ENCODE measurements at places on chromosomes 6 and 20. TPM values are rescaled to one million over a fixed set of nuclear protein-coding genes. Genes with fewer than 3 reads are reported as not detected.

DNA sequence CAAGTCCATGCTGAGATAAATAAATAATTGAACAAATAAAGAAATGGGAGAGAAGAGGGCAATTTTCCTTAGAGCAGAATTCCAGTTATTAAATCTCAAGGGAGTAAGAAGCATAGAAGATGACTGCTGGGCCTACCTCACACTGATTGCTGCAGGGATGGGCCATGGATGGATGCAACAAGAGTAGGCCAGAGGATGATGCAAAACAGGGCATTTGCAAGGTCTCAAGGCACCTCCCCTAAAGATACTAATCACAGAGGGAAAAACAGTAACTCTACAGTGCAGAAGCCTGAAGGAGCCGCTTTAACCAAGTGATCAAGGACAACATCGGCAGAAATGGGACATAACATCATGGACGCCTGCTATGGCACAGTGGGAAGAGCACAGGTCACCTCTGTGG, 1.7 kb upstream of the SCP2D1 start:
- no peak for DNase-seq

Gene NELFE
- total RNA-seq = 46.7 TPM

Gene SCGN
- not detected for total RNA-seq

GRCh38 chr6:74551896-74552295, 654.0 kb downstream of the COL12A1 start:
- DNase-seq = no peak

Gene ROS1
- 0.05 TPM for total RNA-seq

DNA sequence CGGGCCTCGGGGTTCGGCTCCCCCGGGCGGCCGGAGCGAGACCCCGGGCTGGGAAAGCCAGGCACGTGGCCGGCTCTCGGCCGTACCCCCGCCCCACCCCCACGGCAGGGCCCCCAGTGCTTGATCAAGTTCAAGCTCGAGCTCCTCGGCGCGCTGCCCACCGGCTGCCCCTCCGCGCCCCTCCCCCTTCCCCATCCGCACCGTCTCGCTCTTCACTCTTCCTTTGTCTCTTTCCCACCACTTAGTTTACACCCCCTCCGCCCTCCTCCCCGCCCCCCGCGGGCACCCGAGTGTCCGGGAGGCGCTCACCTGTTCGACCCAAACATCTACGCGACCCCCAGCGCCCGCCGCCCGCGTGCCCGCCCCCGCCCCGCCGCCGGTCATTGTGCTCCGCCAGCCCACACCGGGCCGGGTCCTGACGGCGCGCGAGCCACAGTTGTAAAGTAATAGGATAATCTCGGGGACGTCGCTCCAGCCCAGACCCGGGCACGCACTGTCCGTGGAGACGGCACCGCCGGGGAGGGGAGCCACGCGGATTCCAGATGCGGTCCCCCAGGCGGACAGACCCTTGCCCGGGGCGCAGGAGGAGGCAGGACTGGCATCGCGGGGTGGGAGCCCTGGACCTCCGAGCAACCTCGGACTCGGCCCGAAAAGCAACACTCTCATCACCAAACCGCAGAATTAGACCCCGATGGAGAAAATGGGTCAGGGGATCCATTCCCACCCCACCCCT, 100.7 kb downstream of the NOL4L start:
- DNase-seq = no peak

GRCh38 chr6:17418281-17419188, 25.1 kb downstream of the CAP2 start:
- no peak for DNase-seq

Gene MAS1
- total RNA-seq = 0.03 TPM

GRCh38 chr6:105771313-105771970, 314.7 kb upstream of the PRDM1 start:
- DNase-seq = no peak

DNA sequence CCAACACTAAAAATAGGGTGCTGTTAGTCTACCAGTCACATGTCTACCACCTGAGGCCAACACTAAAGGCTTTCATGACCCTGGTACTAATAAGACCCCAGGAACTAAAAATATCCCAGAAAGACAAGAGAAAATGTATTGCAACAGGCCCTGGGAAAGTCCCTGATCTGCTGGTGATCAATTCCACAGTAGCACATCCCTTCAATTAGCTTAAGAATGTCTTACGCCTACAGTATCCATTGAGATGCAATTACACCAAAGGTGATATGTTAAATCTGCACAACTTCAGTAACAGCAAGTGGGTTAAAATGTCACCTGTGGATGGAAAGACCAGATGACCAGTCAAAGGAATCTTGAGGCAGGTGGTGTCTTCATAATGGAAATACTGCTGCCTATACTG, 3.1 kb downstream of the SEMG1 start:
- DNase-seq = no peak

GRCh38 chr6:105493736-105494135, 90.9 kb upstream of the PREP start:
- no peak for DNase-seq

- DNase-seq = no peak
Measured at GRCh38 chr20:59825563-59825920, 107.9 kb downstream of the SYCP2 start.

- no peak for DNase-seq
Measured at GRCh38 chr6:155245831-155246230, 18.0 kb upstream of the CLDN20 start.

GRCh38 chr6:211871-212497, 80.3 kb upstream of the DUSP22 start:
- no peak for DNase-seq

DNA sequence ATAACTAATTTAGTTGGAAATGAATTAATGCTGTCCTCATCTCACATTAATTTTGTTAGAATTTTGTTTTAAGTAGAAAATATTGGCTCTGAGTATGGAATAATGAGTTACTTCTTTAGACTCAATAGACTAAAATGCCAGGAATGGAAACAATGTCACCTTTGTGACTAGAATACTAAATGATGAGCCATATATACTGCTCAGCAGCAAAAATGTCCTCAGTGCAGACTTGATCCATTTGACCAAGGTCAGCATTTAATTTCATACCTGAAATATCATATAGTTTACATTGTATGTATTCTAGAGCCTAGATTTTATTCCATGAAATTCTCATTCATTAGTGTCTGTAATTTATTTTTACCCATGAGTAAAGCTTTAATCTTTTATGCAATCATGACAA, 217.7 kb downstream of the ADGRB3 start:
- no peak for DNase-seq

- DNase-seq = no peak
Measured at GRCh38 chr6:101779051-101779844, 385.7 kb downstream of the GRIK2 start.

Gene ZC2HC1B
- not detected for total RNA-seq

Gene FLRT3
- 0.22 TPM for total RNA-seq

DNA sequence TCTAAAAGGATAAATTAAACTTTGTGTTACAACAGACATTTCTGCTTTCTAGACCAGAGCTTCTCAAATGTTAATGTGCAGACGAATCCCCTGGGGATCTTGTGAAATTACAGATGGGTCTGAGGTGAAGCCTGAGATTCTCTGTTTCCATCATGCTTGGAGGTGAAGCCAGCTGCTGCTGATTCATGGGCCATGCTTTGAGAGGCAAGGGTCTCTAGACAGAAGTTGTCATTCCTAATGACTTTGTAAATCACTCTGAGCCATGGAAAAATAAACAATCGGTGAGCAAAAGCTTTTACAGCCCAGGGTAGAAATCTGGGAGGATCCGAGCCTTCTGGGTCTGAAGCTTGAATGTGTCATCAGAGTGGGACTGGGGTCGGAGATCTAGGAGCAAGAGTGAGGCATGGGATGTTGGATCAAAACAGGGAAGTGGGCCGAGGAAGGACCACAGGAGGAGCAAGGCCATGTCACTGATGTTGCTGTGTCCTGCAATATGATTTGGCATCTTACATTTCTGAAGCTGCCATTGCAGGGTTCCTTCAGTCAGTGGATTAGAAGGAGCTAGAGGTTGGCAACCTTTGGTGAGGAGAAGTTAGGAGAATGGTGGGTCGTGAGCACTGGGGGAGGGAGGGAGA, 77.3 kb downstream of the TRMT11 start:
- DNase-seq = no peak

DNA sequence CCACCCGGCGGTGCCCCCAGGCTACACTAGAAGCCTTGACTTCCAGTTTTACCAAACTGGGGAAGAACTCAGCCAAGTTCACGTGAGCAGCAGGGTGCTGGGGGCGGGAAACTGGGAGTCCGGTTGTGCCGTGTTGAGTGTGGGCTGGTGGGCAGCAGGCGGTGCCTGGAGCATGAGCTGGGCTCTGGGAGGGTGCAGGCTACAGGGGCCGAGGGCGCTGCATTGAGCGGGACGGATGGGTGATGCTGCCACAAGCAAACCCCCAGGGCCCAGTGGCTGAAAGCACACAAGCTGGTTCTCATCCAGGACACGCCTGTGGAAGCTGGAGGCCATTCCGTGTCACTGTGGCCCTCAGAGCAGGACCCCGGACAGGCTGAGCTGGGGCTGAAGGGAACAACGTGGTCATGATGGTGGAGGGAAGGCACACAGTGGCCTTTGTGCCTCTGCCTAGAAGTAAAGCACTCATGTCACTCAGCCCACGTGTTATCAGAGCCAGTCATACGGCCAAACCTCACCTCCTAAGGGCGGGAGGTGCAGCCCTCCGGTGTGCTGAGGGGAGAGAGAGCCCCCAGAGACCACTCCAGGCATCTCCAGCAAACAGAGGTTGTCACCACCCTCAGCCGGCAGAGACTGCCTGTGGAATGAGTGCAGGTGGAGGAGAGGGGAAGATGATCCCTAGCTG, 29.5 kb downstream of the RBM38 start:
- no peak for DNase-seq

- no peak for DNase-seq
Measured at GRCh38 chr6:111610548-111611172, 5.0 kb upstream of the TRAF3IP2 start.

DNA sequence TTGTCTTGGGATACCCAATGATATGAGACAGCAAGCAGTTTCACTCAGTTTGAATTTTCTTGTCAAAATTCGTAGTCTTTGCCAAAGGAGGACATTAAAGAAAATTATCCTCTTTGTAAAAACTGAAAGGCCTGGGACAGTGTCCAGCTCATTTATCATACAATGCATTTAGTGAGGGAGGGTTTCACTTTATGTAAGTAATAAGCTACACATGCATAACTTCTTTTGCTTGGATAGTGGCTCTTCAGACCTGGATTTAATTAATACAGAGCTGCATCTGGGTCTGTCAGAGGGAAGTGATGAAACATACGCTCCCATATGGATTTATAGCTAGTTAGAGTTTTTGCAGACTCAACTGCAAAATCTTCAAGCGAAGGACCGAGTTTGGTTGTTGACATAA, 175.6 kb downstream of the PHACTR1 start:
- no peak for DNase-seq

DNA sequence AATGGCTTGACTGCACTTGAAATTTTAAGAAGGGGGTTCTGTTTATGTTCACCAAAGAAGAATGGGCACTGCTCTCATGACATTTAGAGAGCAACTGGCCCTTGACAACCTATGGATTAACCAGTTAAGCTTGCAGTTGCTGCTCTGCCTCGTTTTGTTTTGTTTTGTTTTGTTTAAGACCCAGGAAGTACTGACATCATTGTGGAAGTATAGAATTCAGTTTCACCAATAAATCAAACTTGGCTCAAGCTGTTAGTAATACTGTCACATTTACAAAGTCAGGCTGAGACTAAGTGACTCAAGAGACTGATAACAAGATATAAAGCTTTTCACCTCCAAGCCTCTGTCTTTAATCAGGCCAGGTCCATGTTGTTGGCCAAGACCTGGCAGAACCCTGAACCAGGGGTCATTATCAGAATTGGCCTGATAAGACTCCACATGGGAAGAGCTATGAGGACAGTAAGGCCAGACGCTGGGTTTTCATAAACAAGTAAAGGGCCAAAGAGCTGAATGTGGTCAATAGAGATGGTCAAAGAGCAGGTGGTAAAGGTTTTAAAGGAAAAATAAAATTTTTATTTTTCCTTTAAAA, 99.4 kb upstream of the VGLL2 start:
- no peak for DNase-seq

DNA sequence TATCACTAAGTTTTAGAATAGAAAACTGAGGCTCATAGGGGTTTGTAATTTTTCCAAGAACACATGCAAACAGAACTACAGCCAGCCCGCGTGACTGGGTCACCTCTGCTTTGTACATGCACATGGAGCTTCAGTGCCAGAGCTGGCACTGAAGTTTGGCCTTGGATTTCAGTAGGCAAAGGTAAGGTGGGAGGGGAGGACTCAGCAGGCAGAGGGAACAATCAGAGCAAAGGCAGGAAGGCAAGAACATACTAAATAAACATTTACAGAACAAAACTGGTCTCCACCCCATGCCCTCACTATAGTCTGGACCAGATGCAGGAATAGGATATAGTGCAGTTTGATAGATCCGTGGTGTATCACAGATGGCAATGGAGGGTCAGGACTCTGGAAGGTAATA, 13.6 kb upstream of the ABRACL start:
- DNase-seq = no peak

Gene MUC22
- total RNA-seq = not detected

Gene CAP2
- 120 TPM for total RNA-seq

Gene SLC17A2
- not detected for total RNA-seq

Gene ADNP
- 32.8 TPM for total RNA-seq

DNA sequence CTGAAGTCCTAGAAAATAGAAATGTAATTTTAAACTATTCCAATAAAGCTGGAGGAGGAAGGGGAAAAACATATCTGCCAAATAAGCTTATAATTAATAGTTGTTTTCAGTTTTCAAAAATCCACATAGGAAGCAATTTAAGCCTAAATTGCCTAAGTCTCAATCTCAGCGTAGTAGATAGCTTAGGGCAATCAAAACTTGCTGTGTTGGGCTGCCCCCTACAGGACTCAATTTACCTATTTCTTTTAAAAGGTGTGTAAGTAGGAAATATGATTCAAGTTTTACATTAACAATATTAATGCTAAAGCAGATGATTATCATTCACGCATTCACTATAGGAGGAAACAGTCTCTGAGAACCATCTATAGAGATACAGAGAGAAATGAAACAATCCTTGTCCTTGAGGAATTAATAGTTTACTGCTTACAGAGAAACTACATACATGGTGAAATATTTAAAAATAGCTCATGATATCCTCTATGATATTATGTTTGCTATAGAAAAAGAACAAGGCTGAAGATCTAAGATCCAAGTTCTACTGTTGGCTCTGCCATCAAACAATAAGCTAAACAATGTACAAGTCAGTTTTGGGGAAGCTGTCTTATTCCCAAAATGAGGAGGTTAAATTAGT, 102.1 kb downstream of the ATG5 start:
- no peak for DNase-seq

- DNase-seq = no peak
Measured at GRCh38 chr20:19935842-19936241, 81.3 kb upstream of the NAA20 start.

Gene SLC17A4
- total RNA-seq = not detected

All from cardiac septum (tissue), 1 donor.